ENCODE measurements at places on chromosomes 13 and 19.

DNA sequence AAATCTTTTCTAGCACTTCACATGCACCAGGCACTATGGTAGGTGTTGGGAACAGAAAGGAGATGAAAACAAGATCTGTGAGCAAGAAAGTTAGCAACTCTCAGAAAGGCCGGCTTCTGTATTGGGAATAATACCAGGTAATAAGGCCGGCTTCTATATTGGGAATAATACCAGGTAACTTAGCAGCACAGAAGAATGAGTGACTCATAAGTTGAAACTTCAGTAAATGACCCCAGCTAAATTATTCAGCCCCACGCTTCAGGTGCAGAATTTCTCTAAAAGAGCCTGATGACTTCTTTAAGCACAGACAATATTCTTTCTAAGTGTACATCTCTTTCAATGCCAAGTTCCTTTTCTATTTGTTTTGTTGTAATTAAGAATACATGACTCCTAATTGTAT, 151.3 kb downstream of the MYO16 start:
- DNase-seq: no peak

DNA sequence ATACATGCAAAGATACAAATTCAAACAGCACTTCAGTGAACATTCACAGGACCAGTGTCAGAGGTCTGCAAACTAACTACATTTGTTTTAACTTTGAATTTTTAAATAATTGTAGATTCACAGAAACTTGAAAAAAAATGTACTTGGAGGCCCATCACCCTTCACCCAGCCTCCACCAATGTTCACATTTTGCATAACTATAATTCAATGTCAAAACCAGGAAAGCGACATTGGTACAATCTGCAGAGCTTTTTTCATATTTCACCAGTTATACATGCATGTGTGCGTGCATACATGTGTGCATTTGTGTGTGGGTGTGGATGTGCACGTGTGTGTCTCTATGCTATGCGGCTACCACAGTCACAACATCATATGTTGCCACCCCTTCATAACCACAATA, 18.9 kb downstream of the CEACAM3 start:
- no peak for DNase-seq

DNA sequence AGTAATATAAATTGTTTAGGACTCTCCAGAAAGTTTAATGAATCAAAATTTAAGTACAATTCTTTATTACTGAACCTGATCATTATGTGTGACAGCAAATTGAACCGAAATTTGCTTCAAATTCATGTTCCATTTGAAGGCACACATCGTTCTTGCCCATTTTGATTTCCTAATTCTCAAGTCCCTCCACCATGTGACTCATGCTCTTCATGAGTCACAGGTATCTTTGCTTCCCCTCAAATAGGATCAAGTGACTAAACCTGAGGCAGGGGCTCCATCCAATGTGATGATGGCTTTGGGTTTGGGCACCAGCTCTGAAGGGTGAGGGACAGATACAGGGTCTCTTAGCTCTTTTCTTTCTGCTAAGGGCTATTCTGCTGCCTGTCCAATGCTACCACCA, 86.1 kb downstream of the THSD1 start:
- no peak for DNase-seq

GRCh38 chr13:100097821-100098220, 8.9 kb downstream of the PCCA start:
- no peak for DNase-seq

- peak; percentile 31 for DNase-seq
Measured at GRCh38 chr19:6674868-6675305, 4.9 kb upstream of the TNFSF14 start.

DNA sequence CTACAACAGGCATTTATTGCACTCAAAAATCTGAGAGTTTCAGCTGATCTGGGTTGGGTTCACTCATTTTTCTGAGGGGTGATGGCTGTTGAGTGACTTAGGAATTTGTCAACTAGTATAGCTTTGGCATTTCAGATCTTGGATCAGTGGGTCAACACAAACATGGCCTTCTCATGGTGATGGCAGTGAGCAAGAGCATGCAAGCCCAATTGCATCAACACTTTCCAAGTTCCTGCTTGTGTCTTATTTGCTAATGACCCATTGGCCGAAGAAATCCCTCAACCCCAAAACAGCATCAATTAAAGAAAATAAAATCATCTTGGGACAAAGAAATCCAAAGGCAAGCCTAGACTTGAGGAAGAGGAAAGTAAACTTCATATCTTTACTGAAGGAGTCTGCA, 23.9 kb upstream of the MYCBP2 start:
- DNase-seq: no peak

DNA sequence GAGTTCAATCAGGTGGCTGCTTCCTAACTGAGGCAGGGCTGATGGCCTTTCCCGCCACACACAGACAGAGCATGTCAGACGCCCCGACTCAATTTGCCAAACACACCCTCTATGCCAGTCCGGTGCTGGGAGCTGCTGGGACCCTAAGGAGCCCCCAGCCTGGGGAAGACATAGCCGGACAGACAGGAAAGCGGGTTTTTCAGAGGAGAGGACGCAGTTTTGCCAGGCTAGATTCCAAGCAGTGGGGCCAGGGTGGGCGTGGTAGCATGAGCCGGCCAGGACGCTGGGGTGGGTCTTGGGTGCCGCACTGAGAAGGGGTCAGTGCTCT, 19.8 kb downstream of the MAST3 start:
- DNase-seq: no peak

DNA sequence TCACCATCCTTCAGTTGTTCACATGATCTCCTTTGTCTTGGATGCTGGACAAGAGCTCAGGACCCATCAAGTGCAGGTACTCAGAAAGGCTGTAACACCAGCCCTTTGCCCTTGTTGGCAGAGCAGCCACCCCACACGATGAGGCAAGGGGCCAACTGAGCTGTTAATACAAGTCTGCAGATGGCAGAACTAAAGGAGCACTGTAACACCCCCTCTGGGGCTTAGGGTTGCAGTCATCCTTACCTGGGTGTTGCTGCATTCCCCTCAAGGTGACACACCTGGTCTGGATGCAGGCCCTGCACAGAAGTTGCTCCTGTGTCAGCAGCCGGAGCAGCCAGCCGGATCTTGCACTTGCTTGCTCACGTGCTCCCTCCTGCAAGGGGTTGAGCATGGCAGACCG, 52.0 kb downstream of the STARD13 start:
- DNase-seq: no peak

DNA sequence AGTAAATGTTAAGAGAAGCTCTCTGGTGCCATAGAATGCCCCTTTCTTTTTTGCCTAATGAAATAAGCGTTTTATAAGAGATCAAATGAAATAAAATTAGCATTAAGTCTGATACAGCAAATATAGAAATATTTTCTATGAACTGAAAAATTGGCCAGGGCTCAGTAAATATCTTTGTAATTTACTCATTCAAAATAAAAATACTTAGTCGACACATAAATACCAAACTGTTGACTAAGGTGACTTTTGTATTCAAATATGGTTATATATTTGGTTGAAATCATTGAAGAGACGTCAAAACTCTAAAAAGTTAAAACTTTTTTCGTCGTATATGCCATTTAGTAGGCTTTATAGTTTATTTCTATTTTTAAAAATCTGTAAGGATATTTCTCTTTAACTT, 25.6 kb downstream of the IPO5 start:
- no peak for DNase-seq

GRCh38 chr19:40217027-40217810, 965 bp downstream of the TTC9B start:
- peak; percentile 77 for DNase-seq

- DNase-seq: no peak
Measured at GRCh38 chr13:80037505-80037888, 303.4 kb downstream of the SPRY2 start.

GRCh38 chr13:22862478-22862877, 318.3 kb upstream of the SGCG start:
- no peak for DNase-seq

GRCh38 chr13:50375792-50376191, 360.5 kb downstream of the KCNRG start:
- no peak for DNase-seq

DNA sequence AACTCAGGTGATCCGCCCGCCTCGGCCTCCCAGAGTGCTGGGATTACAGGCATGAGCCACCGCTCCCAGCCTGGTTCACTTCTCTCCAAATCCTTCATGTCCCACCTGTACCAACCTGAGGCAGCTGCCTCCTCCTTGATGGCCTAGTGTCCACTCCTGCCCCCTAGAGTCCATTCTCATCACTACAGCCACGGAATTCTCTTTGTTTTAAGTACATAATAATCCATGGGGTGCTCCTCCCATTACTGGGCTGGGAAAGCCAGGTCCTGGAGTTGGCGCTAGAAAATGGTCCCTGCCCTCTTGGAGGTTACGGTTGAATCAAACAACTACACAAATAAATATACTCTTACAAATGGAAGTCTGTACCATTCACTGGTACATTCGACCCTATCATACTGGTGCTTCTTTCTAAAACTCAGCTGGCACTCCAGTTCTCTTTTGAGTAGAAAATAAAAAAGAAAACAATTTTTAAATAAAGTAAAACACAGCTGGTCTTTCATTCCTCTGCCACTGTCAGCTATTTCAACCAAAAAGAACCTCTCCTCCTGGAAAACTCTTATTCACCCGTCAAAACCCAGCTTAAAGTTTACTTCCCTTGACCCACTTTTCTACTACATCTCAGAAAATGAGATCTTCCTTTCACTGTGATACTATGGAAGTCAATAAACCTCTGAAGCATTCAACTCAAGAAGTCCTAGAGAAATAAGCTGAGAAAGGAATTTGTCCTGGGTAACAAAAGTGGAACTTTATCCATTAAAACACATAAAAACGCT, 22.4 kb upstream of the ARHGEF18 start:
- peak; percentile 45 for DNase-seq

GRCh38 chr13:61727767-61728166, 312.1 kb upstream of the PCDH20 start:
- DNase-seq: no peak

GRCh38 chr13:48281556-48281955, 22.0 kb upstream of the RB1 start:
- no peak for DNase-seq

- DNase-seq: no peak
Measured at GRCh38 chr13:83804356-83804962, 77.8 kb downstream of the SLITRK1 start.

GRCh38 chr19:9941231-9941630, 4.9 kb upstream of the OLFM2 start:
- DNase-seq: no peak

- peak; percentile 78 for DNase-seq
Measured at GRCh38 chr13:105579821-105580710, 955.4 kb downstream of the EFNB2 start.

DNA sequence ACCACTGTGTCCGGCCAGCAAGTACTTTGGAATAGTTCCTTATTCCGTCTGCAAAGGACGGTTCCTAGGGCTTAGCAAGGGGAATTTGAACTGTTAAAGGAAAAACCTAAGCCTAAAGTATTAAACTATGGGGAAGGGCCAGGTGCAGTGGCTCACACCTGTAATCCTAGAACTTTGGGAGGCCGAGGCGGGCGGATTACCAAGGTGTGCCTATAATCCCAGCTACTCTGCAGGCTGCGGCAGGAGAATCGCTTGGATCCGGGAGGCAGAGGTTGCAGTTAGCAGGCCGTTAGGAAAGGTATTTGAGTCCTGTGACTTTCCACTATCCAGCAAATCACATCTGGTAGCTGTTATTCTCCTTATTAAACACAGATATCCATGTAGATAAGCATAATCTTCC, 9.4 kb upstream of the RAB20 start:
- no peak for DNase-seq

DNA sequence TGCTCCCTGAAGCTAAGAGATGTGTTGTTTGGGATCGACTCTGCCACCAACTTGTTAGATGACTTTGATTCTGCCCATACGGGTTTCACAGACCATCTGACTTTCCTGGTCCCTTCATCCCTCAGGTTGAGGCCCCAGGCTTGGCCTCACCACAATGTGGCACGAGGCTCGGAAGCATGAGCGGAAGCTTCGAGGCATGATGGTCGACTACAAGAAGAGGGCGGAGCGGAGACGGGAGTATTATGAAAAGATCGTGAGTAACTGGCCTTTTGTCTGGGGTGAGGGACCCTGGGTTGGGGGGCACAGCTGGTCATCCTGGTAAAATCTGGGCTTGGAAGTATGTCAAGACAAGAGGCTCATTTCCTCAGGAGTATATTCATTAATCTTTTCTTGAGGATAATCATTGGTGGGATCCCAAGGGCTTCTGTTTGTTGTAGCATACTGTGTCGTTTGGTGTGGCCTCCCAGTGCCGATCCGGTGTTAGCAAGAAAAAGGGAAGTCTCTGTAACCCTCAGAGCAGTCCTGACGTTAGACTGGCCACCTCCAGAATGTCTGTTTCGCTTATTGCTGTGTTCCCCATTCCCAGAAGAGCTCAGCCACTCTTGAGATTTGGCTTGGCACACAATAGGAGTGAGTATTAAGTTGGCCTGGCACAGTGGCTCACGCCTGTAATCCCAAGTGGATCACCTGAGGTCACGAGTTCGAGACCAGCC, 1.4 kb downstream of the CLASRP start:
- DNase-seq: no peak

- peak; percentile 61 for DNase-seq
Measured at GRCh38 chr13:45162821-45163220, 38.0 kb downstream of the KCTD4 start.

DNA sequence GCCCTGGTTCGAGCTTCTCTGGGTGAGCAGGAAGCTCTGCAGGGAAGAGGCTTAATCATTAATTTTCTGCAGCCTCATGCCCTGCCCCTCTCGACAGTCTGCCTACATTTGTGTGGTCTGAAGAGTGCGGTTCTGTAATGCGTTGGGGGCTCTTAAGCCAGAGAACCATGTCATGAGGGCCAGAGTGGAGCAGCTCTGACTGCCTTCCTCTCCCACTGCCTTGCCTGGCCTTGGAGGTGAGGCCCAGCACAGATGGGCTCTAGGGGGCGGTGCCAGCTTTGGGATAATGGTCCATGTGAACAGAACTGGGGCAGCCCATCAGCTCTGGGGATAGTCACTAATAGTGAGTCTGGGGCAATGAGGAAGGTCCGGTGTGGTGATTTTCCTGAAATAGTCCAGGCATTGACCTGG, 5.7 kb downstream of the FGF9 start:
- DNase-seq: peak; percentile 80

DNA sequence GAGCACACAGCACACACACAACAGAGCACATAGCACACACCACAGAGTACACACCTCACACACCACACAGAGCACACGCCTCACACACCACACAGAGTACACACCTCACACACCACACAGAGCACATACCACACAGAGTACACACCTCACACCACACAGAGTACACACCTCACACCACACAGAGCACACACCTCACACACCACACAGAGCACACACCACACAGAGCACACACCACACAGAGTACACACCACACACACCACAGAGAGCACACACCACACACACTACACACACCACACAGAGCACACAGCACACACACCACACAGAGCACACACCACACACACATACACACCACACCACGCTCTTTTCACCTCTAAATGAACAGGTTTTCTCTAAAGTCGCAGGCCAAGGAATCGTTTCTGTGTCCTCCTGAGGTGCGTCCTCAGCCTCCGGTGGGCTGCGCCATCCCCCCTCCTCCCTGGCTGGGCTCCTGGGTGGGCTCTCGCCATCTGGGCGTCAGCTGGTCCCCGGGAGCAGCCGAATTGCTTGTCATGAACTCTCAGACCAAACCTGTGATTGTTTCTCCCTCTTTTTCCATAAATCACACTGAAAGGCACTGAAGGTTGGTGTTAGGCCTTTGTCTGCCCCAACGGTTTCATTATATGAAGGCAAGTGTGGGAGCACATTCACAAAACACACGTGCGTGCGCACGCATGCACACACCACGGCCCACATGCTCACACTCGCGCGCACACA, 37.4 kb downstream of the TMEM255B start:
- DNase-seq: no peak
